Activated CD4-positive, alpha-beta T cell treated with anti-CD3 and anti-CD28 coated beads, Interleukin-2, amount 10 ng/mL, durations not matched to agents 24 days and 14 days (primary cell): ENCODE measurements at places on chromosomes 13 and 19. TPM values are rescaled to one million over a fixed set of nuclear protein-coding genes. Genes with fewer than 3 reads are reported as not detected.

Gene MIA
- 0.56 TPM in 1 of 2 replicates, not detected in the other for total RNA-seq

Gene PROZ
- not detected in 2 replicates for total RNA-seq

Gene ONECUT3
- total RNA-seq, result not detected in 2 replicates

Gene ZNF442
- total RNA-seq, result 0.56 and 1.2 TPM in 2 replicates

Gene LILRB4
- not detected in 2 replicates for total RNA-seq
